ENCODE measurements at places on chromosomes 3 and 15.

- DNase-seq, result no peak
Observed at GRCh38 chr3:124243177-124243859, 251.4 kb upstream of the ROPN1 start.

DNA sequence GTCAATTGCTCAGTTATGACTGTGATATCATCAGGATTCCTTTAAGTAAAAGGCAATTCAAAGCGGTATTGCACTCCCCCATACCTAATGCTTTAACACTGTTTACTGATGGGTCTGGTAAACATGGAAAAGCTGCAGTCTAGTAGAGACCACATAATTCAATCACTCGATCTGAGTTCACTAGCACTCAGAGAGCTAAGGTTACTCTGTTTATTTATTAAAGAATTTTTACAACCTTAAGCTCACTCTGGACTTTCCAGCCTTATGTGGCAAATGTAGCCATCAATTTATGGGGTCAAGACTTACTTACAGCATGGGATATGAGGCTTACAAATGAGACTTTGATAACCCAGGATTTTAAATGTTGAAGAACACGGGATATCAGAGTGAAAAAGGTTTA lies 18.4 kb upstream of the CCR2 start:
- no peak for DNase-seq

DNA sequence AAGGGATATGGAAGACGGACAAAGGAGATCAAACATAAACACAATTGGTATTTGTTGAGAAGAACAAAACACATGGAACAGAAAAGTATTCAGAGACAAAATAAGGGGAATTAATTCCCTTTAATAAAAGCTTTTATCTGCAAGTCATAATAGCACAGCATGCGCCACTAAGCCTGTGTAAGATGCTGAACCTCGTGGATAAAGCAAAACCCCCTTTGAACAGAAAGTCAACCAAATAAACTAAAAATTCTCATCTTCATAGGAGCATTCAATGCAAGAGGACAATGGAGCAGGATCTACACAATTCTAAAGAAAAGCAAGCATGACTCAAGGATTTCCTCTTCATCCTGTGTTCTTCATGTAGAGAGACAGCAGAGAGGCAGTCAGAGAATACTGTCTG lies 274.3 kb upstream of the GOLGA6L4 start:
- no peak for DNase-seq

GRCh38 chr15:62324382-62324781 lies 159.3 kb upstream of the C2CD4B start:
- DNase-seq, result no peak

- DNase-seq, result peak; percentile 73
Observed at GRCh38 chr15:79923079-79923514, 26.3 kb upstream of the MTHFS start.

DNA sequence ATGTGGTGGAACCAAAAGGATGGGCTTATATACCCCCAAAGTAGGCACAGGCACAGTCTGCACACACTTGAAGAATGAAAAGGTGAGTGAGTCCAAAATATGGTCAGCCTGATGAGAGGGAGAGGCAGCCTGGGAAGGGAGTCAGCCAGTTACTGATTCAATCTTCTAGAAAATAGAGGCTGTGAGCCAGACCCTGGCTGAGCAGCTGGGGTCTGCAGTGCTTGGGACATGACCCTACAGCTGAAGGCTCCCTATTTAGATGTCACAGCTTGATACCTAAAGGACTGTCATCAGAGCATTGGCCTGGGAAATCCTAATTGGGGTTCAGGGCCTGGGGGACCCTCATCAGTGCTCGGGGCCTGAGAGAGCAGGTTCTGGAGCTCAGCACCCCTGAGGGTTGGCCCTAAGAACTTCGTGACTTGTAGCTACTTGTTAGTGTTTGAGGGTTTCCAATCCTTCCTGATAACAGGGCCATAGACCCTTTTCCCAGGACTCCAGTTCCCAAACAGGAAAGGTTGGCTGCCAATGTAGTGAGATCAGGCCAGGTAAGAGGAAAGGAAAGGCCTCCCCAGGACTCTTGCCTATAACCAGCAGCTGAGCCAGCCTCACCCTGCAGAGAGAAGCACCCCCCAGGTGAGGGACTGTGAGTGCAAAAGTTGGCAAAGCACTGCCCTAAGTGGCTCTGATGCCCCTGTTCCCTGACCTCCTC lies 54.7 kb upstream of the SLCO2A1 start:
- DNase-seq, result no peak

GRCh38 chr3:156448300-156448699 lies 106.6 kb downstream of the SSR3 start:
- DNase-seq, result peak; percentile 65
